ENCODE measurements at places on chromosomes 2 and 18.
A peak's percentile ranks its signal among the peaks of the same experiment; 100 is the strongest.

GRCh38 chr2:209578394-209579001, 154.7 kb downstream of the MAP2 start:
- DNase-seq = peak; percentile 27

GRCh38 chr2:43776324-43776723, 2.5 kb downstream of the DYNC2LI1 start:
- DNase-seq = no peak

DNA sequence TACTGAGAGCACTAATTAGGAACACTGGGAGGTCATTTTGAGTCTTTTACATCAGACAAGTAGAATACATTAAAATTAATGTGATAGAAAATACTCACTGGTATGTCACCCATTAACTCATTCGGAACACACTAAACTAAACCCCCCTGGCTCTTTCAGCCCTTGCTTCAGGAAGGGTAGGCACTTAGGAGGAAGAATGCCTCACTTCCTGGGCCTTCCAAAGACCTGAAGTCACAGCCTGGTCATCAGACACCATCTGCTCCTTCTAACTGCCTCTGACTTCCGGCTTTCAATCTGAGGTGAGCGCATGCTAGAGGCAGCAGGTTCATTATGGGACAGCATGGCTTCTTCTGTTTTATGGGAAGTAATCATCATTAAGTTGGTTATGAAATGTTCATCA, 451.4 kb downstream of the PID1 start:
- DNase-seq = peak; percentile 0

DNA sequence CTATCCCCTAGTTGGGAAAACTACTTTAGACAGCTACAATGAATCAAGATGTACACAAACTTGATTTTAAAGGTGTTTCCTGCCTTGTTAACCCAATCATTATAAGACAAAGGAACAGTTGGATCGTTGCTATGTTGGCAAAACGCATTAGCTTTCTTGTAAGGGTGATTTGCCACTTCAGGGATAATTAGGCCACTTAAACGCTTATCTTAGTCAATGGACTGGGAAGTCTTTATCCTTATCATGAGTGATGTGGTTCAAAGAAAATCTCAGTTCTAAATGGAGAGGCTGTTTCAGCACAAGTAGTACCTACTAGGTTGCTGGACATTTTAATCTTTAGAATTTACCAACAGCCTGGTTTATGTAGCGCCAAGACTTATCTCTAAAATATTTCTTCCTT, 406.1 kb upstream of the MEX3C start:
- DNase-seq = peak; percentile 95

GRCh38 chr2:177078416-177078815, 134.2 kb upstream of the HNRNPA3 start:
- no peak for DNase-seq

DNA sequence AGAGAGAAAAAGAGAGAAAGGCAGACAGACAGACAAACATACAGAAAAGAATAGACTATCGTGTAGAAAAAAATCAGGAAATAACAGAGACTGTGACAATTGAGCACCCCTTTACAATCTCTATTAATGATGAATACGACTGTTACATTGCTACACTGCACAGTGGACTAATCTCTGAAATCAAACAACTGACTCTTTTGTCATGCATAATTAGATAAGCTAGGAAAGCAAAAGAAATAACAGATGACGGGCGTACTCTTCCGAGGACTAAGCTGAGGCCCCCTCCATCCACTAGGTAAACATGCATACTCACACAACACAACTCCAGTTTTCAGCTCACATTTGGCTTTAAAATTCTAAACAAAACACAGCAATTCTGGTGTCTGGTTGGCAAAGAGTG, 267.0 kb downstream of the NOL4 start:
- peak; percentile 88 for DNase-seq

GRCh38 chr18:61350578-61350977, 17.3 kb downstream of the CDH20 start:
- DNase-seq = peak; percentile 64

DNA sequence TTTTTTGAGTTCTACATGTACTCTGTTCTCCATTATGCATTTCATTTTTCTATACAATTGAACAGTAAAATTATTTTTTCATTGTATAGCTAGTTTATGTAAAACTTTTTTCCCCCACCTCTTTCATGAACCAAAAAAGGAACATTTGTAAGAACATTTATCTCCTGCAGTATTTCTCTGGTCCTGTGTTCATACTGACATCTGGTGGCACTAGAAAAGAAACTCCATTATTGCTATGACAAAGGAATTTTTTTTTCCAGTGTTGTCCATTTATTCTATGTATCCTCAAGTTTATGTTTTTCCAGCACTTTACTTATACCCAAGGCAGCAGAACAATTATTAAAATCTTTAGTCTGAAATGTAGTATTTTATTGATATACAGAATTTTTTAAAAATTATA, 27.4 kb upstream of the CHAC2 start:
- peak; percentile 27 for DNase-seq

DNA sequence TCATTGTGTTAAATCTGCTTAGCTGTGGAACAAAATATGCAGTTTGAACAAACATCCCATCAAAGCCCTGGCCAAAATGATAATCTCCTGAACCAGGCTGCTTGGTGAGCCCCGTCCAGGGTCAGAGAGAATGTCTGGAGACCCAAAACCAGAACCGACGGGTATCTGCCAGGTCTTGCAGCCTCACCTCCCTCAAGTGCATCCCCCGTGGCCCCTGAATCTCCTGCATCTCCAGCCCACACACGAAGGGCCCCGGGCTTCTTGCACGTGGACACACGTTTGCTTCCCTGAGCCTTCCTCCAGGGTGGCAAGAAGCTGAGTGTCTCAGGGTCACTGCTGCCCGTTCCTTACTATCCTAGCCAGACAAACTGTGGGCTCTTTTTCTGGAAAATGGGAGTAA, 50.5 kb upstream of the PXDN start:
- no peak for DNase-seq

DNA sequence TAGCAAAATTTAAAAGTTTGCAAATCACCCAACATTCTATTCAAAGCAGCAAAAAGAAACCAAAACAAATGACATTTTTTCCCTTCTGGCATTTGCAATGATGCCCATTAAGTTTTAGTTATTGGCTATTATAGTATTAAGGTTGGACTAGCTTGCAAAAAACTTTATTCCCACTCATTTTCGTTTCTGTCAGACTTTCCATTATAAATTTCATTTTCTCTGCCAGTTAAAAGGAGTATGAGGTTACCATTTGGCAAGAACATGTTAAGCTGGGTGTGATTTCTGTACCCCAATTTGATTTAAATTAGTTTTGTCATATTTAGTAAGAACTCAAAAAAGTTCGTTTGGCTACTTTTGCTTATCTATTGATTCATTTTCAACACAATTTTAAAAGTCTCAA, 187.9 kb downstream of the TCF4 start:
- DNase-seq = no peak

- no peak for DNase-seq
Measured at GRCh38 chr2:168568476-168569267, 112.6 kb downstream of the CERS6 start.

GRCh38 chr2:232362174-232362900, 16.2 kb upstream of the ALPP start:
- DNase-seq = peak; percentile 90

DNA sequence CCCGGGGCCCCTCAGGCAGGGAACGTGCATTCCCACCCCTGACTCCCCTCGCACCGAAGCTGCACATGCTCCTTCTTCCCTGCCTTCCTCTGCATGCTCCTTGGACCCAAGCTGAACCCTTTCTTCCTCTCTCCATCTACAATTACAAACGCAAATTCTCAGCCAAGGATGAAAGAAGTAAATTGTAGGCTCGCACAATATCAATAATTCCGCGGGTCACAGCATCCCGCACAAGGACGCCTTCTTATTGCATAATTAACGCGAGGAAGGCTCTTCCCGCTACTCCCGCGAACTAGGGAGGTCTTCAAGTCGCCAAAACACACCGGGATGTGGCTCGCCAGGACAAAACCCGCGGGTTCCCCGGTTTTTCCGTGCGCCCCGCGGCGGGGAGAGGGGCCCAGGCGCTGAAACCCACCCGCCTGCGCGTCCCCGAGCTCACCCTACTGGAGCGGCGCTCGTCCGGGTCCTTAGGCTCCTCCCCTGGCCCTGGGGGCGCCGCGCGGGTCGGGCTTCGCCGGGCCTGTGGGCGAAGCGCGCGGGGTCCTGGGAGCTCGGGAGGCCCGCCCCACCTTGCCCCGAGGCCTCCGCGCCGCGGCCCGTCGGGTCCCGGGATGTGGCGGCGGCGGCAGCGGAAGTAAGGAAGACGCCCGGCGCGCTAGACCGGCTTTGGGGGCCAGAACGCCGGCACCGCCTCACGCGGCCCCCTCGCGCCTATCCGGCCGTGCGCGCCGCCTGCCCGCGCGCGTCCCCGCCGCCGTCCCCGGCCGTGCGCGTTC, at the start of gene CHST10:
Gene CHST10, minus strand, starts transcription at position 734 of the 776 bp plus-strand sequence. CDS start 10,993 bp downstream, outside the sequence.
- DNase-seq = peak; percentile 72

DNA sequence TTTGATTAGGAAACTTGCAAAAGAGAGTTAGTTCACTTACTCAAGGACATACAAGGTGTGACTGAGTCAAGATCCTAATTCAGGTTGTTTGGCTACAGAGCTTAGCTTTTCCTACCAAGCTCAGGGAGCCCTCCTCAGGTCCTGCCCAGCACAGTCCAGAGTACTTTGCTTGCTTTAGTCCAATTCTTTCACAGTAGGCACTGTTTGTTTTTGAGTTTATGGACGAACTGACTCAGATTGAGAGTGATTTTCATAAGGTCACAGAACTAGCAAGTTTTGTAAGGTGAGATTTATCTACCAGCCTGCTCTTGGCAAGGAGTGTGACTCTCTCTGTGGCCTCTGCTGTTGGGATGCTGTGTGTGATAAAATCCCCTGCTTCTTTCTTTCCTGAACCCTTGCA, 310.5 kb downstream of the PTPRM start:
- DNase-seq = peak; percentile 38

GRCh38 chr2:208153156-208153555, 7.2 kb upstream of the CRYGB start:
- DNase-seq = no peak

DNA sequence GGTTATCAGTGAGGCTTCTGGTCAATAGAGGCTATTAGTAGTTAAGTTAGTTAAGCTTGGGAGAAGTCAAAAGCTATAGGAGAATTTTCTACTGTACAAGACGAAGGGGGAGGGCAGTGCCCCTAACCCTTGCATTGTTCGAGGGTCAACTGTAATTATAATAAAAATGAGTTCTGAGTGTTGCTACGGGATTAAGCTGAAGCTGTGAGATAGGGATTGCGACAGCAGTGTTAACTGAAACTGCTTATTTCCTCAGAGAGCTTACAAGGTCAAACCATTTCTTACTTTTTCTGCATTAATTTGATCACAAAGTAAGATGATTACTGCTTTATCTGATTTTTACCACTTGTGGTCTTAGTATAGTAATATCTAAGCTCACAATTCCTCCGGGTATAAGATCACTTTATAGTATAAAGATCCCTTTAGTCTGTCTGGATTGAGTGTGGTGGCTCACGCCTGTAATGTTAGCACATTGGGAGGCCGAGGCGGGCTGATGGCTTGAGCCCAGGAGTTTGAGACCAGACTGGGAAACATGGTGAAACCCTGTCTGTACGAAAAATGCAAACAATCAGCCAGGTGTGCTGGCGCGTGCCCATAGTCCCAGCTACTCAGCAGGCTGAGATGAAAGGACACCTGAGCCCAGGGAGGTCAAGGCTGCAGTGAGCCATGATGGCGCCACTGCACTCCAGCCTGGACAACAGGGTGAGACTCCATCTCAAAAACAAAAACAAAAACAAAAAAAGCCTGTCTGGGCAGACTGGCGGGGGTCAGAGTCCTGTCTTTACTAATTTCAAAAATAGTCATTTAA, 119.5 kb upstream of the TLK1 start:
- DNase-seq = peak; percentile 54

DNA sequence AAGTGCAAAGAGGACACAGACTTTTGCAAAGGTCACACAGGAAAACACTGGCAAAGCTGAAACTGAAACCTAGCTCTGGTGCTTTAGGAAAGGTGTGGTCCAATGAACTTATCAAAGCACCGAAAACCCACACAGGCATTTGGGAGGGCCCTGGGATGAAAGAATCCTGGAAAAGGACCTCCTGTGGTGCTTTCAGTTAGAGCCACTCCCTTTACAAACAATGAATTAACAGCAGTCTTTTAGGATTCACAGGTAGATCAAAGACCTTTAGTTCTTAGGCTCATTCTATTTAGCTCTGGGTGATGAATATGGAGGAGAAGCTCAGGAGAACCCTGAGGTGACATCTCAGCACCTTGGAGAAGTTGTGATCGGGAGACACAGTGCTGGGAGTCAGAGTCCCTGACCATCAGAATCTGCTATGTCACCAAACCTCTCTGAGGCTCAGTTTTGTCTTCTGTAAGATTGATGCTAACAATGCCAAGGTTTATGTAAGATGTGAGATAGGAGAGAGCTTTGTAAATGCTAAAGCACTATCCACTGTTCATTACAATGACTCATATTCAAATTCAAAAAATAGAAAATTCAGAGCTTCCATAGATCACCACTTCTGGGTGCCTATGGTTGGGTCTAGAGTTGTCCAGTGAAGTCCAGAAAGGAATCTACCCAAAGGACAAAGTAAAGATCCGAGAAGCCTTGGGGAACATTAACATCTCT, 39.3 kb downstream of the VSNL1 start:
- DNase-seq = peak; percentile 3

GRCh38 chr2:204663816-204664425, 118.6 kb downstream of the PARD3B start:
- no peak for DNase-seq

DNA sequence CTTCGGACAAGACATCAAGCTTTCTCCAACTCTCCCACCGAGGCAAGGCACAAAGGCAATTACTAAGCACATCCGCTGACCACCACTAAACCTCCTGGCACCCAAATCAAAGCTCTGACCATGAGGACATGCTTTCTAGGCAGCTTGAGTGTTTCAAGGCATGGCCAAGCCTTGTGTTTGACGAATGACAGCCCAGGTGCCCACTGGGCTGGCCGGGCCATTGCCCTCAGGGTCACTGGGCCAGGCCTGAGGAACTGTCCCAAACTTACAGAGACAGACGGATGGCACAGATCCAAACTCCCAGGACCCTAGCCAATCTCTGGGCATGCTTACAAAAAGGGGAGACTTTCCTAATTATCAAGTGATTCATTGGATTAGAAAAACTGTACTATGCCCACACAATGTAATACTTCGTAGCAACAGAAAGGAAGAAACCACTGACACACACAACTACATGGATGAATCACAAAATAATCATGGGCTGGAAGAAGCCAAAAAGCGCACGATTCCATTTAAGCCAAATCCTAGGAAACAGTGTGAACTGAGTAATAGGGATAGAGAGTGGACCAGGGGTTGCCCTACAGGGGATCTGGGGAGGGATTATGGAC, 20.2 kb downstream of the CRACDL start:
- DNase-seq = no peak

- no peak for DNase-seq
Measured at GRCh38 chr2:99771681-99772333, 282.0 kb upstream of the REV1 start.

DNA sequence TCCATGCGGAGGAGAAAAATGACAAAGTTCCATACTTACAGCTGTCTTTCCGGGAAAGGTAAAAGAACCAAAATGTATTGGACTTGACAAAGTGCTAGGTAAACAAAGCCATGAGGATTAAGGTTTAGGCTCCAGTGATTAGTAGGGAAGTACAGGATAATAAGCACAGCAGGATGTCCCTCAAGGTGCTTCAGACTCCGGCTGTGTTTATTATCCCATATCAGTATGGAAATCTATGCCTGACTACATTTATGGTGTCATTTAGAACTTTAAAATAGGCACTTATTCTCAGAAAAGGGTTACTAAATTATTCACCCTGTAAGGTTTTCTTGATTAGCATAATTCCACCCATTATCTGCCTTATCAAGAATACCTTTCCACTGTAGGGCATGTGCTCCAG, 136.3 kb upstream of the CCDC68 start:
- peak; percentile 90 for DNase-seq

- no peak for DNase-seq
Measured at GRCh38 chr2:46488389-46488788, 9.0 kb downstream of the TMEM247 start.

GRCh38 chr2:5190023-5190422, 502.2 kb upstream of the SOX11 start:
- no peak for DNase-seq

Measured in NCI-H69 (cell line).